ENCODE measurements at places on chromosomes 13 and 19.
A peak's percentile ranks its signal among the peaks of the same experiment; 100 is the strongest.

DNA sequence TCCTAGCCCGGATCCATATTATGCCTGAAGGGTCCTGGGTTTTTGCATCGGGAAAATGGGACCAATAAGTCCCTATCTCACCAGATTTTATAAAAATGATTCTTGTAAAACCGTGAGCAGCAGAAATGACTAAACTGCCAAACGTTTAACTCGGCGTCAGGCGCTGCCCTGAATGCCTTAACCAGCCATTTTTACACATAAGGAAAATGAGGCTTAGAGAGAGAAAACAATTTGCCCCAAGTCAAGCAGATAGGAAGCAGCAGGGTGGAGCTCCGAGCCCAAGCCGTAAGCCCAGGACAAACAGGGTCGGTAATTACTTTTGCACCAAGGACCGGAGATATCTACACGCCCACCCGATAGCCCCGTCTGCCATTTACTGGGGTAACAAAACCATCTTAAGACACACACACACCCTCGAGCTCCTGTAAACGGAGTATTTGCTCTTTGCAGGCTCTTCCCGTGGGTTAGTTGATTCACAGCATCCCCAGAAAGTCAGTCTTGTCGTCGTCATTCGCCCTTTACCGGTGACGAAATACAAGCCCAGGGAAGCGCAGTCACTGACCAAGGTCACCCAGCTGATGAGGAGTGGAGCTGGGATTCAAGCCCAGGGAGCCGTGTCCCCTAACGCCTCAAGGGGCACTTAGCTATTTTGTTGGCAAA, 16.0 kb upstream of the MRI1 start:
- DNase-seq, result peak; percentile 10

GRCh38 chr19:39423258-39424086, 11.0 kb downstream of the PLEKHG2 start:
- no peak for DNase-seq

DNA sequence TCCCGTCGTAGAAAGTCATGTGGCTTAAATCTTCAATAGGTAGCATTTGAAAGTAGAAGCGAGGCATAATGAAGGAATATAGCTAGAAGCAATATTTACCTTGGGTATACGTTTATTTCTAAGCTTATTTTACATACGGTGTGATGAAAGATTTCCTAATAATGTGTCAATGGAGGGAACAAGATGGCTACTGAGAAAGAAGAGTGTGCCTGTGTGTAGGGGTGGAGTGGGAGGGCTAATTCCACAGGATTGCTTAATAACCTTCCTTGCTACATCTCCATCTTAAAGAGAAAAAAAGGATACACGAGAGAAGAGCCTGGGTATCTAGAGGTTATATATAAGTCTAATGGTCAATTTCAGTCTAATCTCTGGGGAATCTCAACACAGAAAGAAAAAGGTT, 2.0 kb downstream of the SPART start:
- no peak for DNase-seq

DNA sequence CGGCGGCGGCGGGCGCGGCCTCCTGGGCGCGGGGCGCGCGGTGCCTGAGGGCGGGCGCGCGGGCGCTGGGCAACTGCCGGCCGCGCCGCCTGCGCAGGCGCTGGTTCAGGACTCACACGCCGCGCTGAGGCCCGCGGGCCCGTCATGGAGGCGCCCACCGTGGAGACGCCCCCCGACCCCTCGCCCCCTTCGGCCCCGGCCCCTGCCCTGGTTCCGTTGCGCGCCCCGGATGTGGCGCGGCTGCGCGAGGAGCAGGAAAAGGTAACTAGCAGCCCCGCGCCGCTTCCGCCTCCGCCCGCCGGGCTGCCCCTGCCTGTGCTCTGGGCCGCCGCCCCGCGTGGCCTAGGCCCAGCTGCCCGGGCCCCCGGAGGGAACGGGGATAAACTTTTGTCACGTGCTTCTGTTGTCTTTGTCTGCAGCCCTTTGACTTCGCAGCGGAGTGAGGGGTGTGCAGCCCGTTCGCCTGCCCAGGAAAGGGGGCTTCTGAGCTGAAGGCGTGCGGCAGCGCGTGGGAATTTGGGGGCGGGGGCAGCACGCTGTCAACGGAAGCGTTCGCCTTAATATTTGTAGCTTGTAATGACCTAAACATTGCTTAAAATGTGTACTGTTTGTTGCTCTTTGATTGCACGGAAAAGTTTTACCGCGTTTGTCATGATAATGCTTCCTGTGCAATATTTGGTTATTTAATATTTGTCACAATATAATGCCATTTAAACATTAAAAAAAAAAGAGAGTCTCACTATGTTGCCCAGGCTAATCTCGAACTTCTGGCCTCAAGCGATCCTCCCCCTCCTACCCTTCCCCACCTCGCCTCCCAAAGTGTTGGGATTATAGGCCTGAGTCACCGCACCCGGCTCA, 594 bp downstream of the URI1 start:
- DNase-seq, result peak; percentile 61

GRCh38 chr19:51726049-51726448, 2.3 kb upstream of the HAS1 start:
- no peak for DNase-seq

DNA sequence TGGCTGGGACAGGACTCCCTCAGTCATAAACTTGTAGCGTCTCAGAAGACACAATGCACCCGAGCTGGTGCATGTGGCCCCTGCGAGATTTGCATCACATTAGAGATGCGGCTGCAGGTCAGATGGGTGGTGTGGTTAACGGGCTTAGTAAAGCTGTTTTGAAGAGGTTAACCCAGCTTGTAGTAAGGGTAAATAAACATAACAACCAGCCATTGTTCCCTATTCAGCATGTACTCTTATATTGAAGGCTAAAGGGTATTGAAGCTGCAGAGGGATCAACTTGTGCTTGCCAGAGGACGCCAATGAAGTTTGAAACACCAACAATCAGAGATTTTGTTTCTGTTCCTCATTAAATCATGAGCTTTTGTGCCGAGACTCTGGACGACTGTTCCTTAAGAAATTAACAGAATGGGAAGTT, 79.4 kb downstream of the ZIC5 start:
- DNase-seq, result no peak

GRCh38 chr13:48304143-48304876, 759 bp downstream of the RB1 start:
- DNase-seq, result peak; percentile 13

- DNase-seq, result no peak
These were observed 836 bp downstream of the GIPC1 start for GRCh38 chr19:14494910-14495671.

- peak; percentile 6 for DNase-seq
These were observed 14.6 kb downstream of the CEACAM3 start for GRCh38 chr19:41811036-41811435.

GRCh38 chr13:42181381-42181953, 90.5 kb upstream of the AKAP11 start:
- DNase-seq, result no peak

DNA sequence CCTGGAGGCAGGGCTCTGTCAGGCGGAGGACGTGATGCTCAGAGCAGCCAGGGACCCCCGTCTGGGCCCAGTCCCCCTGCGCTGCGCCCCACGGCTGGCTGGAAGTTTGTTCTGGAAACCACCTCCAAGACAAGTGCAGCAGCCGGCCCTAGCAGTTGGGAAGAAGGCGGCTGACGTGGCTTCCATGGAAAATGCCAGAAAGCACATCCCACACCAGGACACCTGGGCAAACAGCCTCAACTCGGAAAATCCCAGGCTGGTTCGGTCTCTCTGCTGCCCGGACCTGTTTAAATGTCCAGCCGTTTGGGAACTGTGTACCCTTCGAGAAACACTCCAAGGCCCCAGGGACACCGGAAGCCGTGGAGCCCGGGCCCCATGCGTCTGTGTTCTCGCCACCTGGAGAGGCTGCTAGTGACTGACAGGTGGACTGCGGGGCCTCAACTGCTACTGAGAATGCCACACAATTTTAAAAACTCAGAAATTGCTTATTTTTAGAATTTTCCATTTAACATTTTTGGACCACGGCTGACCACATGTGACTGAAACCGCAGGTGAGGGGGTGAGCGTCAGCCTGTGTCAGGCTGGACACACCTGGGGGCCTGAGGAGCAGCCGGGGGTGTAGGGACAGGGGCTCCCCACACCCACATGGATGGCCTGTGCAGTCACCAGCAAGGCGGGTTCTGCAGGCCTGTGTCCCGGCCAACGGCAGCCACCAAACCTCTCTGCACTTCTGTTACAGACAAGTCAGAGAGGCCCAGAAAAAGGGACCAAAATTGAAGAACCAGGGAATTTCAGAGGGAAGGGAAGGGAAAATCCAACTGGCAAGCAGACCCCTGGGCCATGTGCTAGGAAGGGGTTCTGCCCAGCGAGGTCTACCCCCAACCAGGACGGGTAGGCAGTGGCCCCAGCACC, 31.7 kb downstream of the RASA3 start:
- DNase-seq, result no peak

- no peak for DNase-seq
These were observed 129.3 kb downstream of the ENOX1 start for GRCh38 chr13:43657485-43657884.

GRCh38 chr19:36049080-36049698, 4.9 kb downstream of the THAP8 start:
- no peak for DNase-seq

GRCh38 chr13:31913459-31913858, 118.1 kb upstream of the FRY start:
- no peak for DNase-seq

GRCh38 chr13:21675095-21675991, 4.5 kb downstream of the FGF9 start:
- DNase-seq, result peak; percentile 25

DNA sequence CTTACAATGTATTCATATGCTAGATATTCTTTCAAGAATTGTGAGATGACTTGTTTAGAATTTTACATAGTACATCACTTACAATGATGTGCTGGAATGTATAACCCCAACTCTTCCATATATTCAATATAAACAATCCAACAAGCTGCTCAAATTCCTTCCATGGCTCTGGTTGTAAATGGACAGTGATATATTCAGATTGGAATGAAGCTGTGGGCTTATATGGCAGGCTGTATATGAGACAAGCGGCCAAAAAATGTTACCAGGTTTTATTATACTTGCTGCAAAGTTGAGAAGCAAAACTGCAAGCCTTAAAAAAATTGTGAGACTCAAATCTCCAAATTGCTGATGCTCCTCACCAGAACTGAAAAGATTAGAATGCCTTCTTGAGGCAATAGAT, 83.6 kb upstream of the KLF12 start:
- no peak for DNase-seq

DNA sequence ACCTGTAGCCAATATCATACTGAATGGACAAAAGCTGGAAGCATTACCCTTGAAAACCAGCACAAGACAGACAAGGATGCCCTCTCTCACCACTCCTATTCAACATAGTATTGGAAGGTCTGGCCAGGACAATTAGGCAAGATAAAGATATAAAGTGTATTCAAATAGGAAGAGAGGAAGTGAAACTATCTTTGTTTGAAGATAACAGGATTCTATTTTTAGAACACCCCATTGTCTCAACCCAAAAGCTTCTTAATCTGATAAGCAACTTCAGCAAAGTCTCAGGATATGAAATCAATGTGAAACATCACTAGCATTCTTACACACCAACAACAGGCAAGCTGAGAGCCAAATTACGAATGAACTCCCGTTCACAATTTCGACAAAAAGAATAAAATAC, 17.8 kb upstream of the CCNA1 start:
- DNase-seq, result no peak

GRCh38 chr13:97113231-97114001, 108.7 kb upstream of the MBNL2 start:
- DNase-seq, result no peak

Measured in CD4-positive, alpha-beta T cell treated with Interleukin-15 for 4 hours (primary cell).